ENCODE measurements at places on chromosomes 1 and 21.

GRCh38 chr1:24236789-24237371 lies 49.8 kb upstream of the IFNLR1 start:
- DNase-seq, result no peak

- no peak for DNase-seq
Observed at GRCh38 chr1:1274931-1275431, 1.3 kb upstream of the UBE2J2 start.

- no peak for DNase-seq
Observed at GRCh38 chr1:59672851-59673572, 141.7 kb upstream of the HOOK1 start.

DNA sequence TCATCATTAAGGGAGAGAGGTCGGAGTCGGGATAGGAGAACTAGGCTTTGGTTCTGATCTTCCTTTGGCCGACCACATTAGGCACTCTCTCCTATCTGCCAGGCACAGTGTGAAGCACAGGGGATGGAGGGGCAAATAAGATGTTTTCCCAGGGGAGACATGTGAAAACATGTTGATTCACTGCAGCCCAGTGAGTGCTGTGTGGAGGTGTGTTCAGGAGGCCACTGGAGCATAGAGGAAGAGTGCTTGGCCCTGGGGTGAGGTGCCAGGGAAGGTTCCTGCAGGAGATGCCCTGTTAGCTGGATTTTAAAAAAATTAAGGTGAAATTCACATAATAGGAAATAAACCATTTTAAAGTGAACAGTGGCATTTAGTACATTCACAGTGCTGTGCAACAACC lies 3.7 kb downstream of the VANGL2 start:
- no peak for DNase-seq

GRCh38 chr1:53837646-53837923 lies 511 bp downstream of the NDC1 start:
- DNase-seq, result no peak

DNA sequence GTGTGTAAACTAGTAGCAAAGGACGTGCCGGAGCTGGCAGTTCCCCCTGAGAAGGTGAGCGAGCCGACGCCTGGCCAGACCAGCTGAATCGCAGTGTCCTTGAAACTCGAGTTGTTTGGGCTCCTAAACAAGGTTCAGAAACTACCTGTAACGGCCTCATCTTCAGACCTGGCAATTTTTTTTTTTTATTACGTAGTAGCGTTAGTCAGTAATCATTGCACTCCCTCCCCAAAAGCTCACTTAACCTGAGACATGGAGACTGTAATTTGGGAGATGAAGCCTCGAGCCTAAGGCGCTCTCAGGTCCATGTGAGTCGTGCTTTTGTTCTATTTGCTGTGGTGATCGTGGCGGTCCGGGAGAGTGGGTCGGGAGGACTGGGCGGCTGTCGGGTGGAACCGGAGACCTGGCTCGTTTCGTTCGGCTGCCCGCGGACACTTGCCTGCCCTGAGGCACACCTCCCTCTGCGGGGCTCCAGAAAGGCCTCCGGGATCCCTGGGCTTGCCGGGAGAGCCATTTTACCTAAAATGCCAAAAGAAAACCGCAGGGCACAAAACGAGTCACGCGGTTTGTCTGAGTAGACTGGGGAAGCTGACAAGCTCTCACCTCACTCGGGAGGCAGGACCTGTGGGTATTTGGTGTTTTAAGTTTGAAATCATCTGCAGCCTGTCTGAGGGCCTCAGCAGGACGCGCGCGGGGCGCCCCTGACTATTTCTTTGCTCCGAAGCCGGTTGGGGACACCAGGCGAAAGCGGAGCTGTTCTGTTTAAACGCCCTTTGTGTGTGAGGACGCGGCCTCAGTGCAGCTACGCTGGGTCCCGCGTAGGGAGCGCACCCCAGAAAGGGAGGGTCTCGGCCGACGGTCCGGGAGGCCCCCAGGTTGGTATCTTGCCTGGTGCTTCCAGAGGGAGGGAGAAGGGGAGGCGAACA lies 722 bp downstream of the LHX8 start:
- no peak for DNase-seq
